GM12878 (cell line): ENCODE measurements at places on chromosomes 1 and 21. TPM values are rescaled to one million over a fixed set of nuclear protein-coding genes. Genes with fewer than 3 reads are reported as not detected.

Gene ZBTB8B
- 0.03 TPM in 1 of 2 replicates, not detected in the other for total RNA-seq

- H3K27me3 ChIP-seq = no peaks in the 10 kb centered on the region
- no peaks in the 10 kb centered on the region for H3K36me3 ChIP-seq
- no peak for DNase-seq
Observed at GRCh38 chr1:3584915-3585314, 26.4 kb downstream of the MEGF6 start.

Gene ABL2
- 8.3 and 9.4 TPM in 2 replicates for total RNA-seq

- H3K4me1 ChIP-seq = no peaks in the 10 kb centered on the region
- no peak overlapping the region for H3K27ac ChIP-seq
- no peak overlapping the region for H3K4me3 ChIP-seq
- DNase-seq = no peak
Observed at GRCh38 chr1:11955221-11955620, 20.7 kb downstream of the PLOD1 start.

DNA sequence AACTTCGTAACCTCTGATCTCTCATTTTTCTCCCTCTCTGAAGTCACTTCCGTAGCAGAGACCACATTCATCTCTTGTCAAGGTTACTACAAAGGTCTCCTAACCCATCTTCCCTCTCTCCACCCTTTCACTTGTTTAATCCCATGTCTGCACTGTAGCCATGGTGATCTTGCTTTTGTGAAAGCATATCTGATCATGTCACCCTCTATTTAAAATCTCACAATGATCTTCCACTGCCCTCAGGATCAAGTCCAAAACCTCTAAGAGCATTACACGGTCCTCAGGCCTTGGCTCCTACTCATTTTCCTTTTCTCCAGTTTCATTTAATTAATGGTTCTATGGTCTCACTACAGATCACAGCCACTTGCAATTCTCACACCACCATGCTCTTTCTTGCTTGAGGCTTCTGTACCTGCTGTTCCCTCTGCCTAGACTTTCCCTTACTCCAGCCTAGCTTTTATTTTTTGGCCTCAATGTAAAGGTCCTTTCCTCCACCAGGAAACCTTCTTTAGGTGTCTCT lies 12.1 kb downstream of the ARHGEF11 start:
- H3K4me3 ChIP-seq = no peak overlapping the region
- H3K36me3 ChIP-seq = no peaks in the 10 kb centered on the region
- no peaks in the 10 kb centered on the region; the same call in 1 of the 2 replicates for H3K4me1 ChIP-seq
- H3K27me3 ChIP-seq = no peaks in the 10 kb centered on the region
- H3K27ac ChIP-seq = no peak overlapping the region

DNA sequence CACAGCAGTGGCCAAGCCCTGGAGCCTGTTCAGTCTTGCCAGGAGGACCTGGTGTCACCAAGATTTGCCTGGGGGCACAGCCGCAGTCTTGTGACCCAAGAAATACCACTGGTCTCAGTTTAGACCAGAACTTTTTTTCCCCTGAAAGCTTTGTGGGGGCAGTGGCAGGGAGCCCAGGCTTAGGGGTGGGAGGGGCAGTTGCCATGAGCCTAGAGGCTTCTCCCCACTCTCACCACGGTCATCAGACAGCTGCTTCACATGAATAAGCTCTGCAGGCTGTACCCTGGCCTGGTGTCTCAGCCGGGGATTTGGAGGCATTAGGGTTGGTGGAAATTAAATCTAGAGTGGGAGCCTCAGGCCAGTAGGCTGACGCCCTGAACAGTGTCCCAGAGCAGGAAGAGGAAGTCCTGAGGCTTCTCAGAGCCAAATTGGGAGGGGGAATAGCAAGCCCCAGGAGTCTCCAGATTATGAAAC lies 73.7 kb downstream of the SLC16A1 start:
- H3K4me1 ChIP-seq = no peaks in the 10 kb centered on the region
- no peaks in the 10 kb centered on the region for H3K36me3 ChIP-seq
- H3K27ac ChIP-seq = no peak overlapping the region
- H3K27me3 ChIP-seq = no peaks in the 10 kb centered on the region
- H3K4me3 ChIP-seq = no peak overlapping the region

- H3K4me1 ChIP-seq = no peaks in the 10 kb centered on the region
- H3K27me3 ChIP-seq = no peaks in the 10 kb centered on the region
- H3K4me3 ChIP-seq = no peak overlapping the region
- DNase-seq = no peak
- no peak overlapping the region for H3K27ac ChIP-seq
Observed at GRCh38 chr1:97144527-97144926, 422.9 kb downstream of the PTBP2 start.

Gene AADACL4
- not detected in 2 replicates for total RNA-seq

Gene ARHGEF2
- total RNA-seq = 113 and 116 TPM in 2 replicates

Gene DPYD
- total RNA-seq = 15.5 and 17.2 TPM in 2 replicates
